ENCODE measurements at places on chromosomes 2 and 18.

DNA sequence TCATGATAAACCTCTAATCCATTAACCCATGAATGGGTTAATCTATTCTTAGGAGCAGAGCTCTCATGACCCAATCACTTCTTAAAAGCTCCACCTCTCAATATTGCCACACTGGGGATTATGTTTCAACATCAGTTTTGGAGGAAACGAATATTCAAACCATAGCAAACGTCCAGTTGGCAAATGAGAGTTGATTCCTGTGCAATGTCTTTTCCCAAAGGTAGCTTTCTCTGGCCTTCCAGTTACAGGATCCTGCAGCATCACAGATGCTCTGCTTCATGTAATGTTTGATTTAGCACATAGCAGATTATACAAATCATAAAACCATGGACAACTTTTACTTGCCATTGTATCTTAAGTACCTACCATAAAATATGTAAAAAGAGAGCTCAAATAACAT is 481.0 kb downstream of the TNS1 start:
- DNase-seq, result no peak

GRCh38 chr18:46290440-46291020 is 186.3 kb downstream of the HAUS1 start:
- no peak for DNase-seq

- DNase-seq, result no peak
Measured at GRCh38 chr18:60413944-60414547, 41.5 kb upstream of the MC4R start.

GRCh38 chr2:199895406-199895805 is 15.7 kb upstream of the C2orf69 start:
- no peak for DNase-seq

DNA sequence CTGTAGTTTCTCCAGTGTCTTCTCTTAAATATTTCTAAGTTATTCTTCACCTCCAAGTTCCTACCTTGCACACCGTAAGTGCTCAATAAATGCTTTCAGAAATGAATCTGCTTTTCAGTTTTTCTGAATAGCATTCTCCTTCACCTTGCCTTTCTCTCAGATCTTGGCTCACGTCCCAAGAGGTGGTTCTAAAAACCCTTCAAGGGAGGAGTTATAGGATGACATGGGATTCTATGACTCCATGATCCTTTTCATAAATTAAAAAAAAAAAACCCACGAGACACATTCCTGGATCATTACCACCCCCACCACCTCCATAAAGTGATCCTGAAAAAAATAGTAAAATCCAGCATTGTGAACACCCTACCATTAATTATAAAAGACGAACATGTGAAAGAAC is 11.7 kb downstream of the KCTD1 start:
- DNase-seq, result no peak

DNA sequence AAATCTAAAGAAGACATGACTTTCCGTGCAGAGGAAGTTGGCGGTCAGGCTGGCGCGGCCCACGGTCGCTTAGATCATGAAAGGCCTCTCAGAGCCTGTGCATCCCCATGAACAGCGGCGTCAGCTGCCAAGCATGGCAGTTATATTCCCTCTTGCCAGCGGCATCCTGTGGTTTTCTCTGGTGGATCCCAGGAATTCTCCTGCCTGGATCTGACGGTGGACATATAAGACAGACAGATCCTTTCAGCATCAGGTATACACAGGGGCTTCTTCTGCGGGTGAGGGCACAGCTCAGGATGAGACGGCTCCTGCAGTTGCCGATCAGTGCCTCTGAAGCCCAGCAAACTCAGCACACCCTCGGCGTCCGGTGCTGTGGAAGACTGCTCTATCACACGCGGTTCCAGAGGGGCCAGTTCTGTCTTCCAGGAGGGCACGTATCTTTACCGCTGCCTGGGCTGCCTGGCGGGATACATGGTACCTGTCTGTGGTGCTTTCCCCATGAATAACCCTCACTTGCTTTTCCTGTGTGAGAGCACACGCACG is 157.8 kb downstream of the LDLRAD4 start:
- peak; percentile 44 for DNase-seq

DNA sequence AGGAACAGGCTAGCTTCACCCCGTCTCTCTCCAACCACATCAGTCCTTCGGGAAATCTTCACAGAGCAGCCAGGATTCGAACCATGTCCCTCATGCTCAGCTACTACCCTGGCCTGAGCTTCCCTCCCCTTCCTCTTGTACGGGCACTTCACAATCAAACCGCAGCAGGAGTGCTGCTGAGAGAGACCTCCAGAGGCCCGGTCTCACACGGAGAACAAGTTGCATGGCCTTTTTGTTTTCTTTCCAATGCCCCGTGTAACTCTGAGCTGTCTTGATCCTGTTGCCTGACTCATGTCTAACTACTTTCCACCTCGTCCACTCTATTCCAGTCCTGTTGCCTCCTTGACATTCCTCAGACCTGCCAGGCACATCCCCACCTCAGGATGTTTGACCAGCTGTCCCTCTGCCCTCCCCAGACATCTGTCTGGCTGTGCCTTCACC is 25.4 kb downstream of the FBLN7 start:
- DNase-seq, result no peak

- no peak for DNase-seq
Measured at GRCh38 chr2:72263776-72264060, 116.1 kb upstream of the CYP26B1 start.

DNA sequence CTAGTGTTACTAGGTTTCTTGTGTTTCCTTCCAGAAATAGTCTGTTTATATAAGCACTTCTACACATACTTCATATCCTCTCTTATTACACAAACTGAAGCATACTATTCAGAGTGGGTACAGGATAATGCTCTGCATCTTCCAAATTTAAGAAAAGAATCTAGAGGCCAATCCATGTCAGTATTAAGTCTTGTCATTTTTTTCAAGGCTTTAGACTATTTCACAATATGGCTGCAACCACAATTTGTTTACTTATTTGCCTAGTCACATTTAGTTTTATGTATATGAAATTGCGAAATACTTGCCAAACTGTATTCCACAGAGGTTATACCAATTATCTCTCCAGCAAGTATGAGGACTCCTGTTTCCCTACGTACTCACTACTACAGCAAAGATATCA is 27.9 kb downstream of the IWS1 start:
- no peak for DNase-seq

GRCh38 chr2:13876491-13877037 is 756.0 kb upstream of the LRATD1 start:
- DNase-seq, result no peak

- no peak for DNase-seq
Measured at GRCh38 chr2:148907085-148907785, 32.2 kb downstream of the KIF5C start.

GRCh38 chr2:159738509-159739390 is 26.4 kb downstream of the MARCHF7 start:
- DNase-seq, result no peak

- DNase-seq, result peak; percentile 78
Measured at GRCh38 chr2:96142217-96143113, 2.8 kb downstream of the DUSP2 start.

- no peak for DNase-seq
Measured at GRCh38 chr2:78383576-78383975, 641.9 kb upstream of the REG3G start.

GRCh38 chr2:215605214-215605613 is 169.3 kb upstream of the FN1 start:
- no peak for DNase-seq

GRCh38 chr18:41687138-41687537 is 267.9 kb upstream of the PIK3C3 start:
- no peak for DNase-seq

DNA sequence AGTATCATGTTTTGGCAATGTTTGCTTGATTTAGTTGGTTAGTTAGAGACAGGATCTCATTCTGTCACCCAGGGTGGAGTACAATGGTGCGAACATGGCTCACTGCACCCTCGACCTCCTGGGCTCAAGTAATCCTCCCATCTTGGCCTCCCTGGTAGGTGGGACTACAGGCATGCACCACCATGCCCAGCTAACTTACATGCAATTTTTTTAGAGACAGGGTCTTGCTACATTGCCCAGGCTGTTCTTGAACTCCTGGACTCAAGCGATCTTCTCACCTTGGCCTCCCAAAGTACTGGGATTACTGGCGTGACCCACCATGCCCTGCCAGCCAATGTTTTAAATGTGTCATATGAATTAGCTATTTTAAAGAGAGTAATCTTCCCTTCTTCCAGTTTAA is 16.3 kb upstream of the CDKL4 start:
- DNase-seq, result no peak

DNA sequence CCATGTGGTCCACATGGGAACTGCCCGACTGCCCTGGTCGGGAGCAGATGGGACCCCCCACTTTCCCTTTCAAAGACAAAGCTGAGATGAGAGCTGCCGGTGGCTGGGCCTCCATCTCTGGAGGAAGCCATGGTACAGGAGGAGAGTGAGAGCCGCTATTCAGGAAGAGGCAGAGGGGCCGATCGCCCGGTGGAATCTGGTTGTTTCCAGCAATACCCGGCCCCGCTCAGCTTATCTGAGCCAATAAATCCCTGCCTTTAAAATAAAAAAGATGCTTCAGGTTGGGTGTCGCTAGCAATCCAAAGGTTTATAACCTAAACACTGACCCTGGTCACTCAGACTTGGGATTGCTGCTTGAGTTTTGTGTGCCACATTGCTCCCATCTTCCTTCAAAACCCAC is 15.2 kb upstream of the B3GNT7 start:
- DNase-seq, result no peak

DNA sequence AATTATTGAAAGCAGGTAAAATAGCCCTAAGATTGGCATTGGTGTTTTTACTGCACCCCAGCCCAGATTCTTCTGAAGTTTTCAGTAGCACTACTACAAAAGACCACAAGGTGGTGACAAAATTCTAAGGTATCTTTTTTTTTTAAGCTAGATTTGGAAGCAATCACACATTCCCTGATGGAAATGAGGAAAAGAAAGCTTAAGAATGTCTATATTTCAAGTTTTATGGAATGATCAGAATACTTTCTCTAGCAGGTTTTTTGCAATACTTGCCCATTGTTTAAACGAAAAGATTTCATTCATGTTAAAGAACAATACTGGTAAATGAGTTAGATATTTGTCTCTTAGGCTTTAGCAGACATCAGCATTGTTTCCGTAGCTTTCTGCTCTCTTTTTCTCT is 32.1 kb upstream of the ZNF638 start:
- no peak for DNase-seq

GRCh38 chr2:139067072-139067471 is 286.9 kb upstream of the NXPH2 start:
- no peak for DNase-seq

DNA sequence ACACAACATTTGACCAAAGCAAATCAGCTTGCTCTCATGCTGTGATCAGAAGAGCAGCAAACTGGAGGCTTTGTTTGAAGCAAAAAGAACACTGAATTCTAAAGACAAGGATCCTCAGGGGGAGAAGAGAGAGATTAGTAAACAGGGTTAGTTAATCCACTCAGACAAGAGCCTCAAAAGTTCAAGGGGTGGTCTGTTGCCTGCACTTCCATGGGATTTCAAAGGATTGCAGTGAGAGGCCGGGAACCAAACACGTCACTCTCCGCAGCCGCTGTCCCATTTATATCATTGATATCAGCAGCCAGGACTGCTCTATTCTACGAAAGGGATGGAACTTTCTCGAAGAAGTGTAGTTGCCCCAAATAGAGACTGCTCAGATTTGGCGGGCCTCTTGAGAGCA is 97.8 kb upstream of the SP3 start:
- no peak for DNase-seq

DNA sequence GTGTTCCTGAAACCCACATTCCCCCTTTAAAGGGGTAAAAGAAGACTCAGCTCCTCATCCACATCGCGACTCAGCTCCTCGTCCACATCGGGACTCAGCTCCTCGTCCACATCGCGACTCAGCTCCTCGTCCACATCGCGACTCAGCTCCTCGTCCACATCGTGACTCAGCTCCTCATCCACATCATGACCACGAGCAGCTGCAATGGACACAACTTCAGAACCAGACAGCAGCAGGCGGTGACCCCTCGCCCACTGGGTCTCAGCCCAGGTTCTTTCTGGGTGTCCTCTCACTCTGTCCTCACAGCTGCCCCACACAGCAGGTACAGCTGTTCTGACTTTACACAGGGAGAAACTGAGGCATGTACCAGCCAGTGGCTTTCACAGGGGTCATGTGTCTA is 163.5 kb upstream of the SALL3 start:
- no peak for DNase-seq

DNA sequence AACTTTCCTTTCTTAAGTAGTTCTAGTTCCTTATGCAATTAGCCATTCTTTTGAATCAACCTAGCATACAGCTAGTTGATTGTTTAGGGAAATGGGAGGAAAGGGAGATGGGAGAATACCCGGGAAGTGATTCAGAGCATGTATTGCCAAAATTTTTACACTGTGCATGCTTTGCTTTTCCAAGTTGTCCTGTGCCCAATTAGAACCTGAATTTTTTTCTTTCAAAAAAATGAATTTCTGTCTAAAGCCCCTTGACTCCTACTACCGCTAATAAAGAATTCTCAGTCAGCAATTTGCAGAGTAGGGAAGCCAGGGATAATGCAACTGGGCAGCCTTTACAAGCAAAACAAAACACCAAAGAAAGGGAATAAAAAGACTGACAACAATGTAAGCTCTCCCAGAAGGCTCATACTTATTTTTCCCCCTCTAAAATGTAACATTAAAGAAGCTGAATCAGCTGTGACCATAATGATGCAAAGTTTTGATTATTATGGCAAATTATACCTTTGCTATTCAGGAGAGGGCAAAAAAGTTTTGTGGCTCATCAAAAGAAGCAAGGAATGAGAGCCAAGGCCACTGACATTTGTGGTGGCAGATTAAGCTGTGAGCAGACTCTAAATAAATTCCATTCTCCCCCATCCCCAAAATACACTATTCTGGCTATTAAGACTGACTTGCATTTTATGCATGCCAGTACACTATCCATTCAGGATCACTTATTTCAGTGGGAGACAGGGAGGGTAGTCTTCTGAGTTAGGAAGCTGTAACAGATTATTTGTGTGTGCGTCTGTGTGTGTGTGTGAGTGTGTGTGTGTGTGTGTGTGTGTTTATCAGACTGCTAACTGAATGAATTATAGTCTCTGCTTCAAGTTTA is 174.3 kb downstream of the ERBB4 start:
- no peak for DNase-seq

- no peak for DNase-seq
Measured at GRCh38 chr18:9454061-9454703, 21.1 kb upstream of the RALBP1 start.

DNA sequence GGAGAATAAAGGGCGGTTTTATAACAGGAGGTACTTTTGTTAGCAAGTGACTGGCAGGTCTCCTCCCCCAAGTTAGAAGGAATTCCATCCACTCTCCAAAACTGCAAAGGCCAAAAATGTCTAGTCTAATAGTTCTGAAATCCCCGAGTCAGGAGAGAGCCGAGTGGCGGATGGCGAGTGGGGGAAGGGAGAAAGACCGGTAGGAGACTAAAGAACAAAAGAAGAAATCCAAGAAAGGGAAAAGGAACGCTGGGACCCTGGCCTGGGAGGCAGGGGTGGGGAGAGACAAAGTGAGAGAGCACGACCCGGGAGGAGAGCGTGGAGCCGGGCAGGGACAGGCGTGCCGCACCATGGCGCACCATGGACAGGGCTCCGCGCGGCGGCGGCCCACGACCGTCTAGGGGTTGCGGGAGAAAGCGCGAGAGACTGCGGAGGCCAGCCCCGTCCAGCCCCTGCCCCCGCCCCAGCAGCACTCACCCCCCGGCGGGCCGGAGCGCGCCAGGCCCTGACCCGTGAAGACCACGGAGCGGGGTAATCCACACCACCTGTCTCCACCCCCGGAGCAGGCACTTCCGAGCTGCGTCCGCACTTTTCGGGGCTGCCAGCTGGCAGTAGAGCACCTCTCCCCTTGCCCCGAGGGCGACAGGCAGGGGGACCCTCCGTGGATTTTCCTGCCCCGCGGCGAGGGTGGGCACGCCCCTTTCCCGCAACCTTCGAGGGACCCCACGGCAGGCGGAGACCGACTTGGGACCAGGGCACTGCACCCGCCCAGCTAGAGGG is 1.6 kb downstream of the CDH2 start:
- no peak for DNase-seq

- peak; percentile 4 for DNase-seq
Measured at GRCh38 chr2:222844323-222844722, 16.5 kb upstream of the ACSL3 start.
